ENCODE measurements at places on chromosomes 11 and 22. TPM values are rescaled to one million over a fixed set of nuclear protein-coding genes. Genes with fewer than 3 reads are reported as not detected.

- no peak for DNase-seq
Observed at GRCh38 chr22:40178417-40179409, 988 bp downstream of the TNRC6B start.

- DNase-seq: no peak
Observed at GRCh38 chr11:1073851-1074243, 827 bp upstream of the MUC2 start.

GRCh38 chr11:76806131-76806530 is 23.0 kb downstream of the TSKU start:
- DNase-seq: no peak

DNA sequence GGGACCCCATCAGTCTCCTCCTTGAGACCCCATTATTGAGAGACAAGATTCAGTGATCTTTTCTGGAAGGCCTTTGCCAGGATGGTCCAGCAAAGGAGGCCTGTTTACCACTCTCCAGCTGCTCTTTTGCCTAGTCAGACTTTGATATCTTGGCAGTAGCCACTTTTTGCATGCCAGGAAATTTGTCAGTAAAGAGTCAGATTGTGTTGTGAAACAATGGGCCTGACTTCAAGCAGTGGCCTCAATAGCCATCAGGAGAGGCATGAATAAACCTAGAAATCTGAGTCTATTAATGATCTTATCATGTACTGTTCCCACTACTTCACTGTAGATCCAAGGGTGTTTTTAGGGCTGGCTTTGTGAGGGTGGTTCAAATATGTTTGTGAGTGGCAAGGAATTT is 479.4 kb downstream of the JRKL start:
- no peak for DNase-seq

DNA sequence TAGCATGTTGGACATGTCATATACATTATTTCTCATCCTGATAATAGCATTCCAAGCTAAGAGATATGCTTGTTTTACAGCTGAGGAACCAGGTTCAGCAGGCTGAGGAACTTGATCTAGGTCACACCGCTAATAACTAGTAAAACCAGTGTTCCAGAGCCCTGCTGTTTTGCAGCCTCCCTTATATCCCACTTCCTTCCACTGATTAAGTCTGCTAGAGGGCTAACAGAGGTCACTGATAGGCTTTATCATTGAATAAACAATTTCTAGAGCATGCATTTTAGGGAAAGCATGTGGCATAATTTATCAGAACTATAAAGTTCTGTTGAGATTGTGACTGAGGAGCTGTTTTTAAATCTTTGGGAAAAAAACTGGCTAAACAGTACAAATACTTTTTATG is 54.0 kb downstream of the UVRAG start:
- no peak for DNase-seq

The SLC6A5 gene
- not detected for total RNA-seq

DNA sequence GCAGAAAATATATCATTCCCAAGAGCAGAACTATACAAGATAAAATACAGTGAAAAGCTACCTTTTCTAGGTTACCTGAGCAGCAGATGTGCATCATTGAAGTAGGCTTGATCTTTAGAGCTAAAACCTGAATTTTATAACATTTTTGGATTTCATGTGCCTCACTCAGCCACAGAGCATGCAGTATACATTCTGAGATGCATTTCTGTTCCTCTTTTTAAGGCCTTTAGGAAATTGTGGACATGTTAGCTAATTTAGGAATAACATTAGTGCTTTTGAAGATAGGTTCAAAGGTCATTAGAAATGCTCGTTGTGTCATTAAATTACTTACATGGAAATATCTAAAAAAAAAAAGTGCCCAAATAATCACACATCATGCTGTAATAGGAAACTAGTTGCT is 230.6 kb upstream of the PDGFD start:
- no peak for DNase-seq

GRCh38 chr11:43366677-43367076 is 8.0 kb downstream of the TTC17 start:
- DNase-seq: no peak

The RCOR2 gene
- total RNA-seq: 10.2 TPM

- no peak for DNase-seq
Observed at GRCh38 chr11:125978778-125979407, 33.0 kb downstream of the VSIG10L2 start.

DNA sequence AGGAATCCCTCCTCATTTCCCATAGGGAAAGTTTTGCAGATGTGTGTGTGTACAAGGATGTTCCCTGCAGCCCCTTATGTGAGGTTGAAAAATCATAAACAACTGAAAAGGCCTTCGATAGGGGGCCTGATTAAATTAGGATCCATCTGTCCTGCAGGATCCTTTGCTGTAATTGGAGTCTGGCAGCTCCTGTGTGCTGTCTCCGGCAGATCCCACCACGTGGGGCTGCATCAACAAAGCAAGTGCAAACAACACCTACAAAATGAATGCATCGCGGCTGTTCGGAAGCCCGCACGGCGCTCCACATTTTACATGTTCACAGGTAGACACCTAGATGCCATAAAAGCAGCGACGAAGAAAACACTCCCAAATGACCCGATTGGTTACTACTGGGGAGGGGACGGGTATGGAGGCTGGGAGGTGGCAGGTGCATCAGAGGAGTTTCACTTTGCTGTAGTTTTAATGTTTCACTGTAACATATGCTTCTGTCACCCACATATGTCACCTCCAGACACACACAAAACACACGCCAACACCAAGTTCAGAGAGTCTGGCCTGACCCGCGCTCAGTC is 52.2 kb downstream of the NFAM1 start:
- DNase-seq: no peak

- no peak for DNase-seq
Observed at GRCh38 chr11:32316858-32317642, 118.3 kb downstream of the WT1 start.

- no peak for DNase-seq
Observed at GRCh38 chr11:63244862-63245261, 1.5 kb upstream of the SLC22A25 start.

DNA sequence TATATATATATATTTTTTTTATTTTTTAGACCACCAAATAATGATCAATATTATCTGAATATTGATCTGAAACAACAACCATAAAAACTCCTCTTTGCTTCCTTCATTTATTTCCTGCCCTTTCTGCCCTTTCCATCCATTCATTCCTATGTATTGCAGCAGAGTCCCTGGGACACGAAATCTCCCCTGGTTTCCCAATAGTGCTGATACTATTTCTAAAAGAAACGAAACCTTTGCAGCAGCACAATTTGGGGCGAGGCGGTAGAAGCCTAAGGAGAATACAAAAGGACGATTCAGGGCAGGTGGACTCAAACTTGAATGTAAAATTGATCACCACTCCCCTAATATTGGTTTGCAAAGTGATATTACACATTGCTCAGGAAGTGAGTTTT is 16.9 kb upstream of the AMOTL1 start:
- DNase-seq: no peak

The TMPRSS4 gene
- total RNA-seq: not detected
